ENCODE measurements at places on chromosomes 6 and 20.
A peak's percentile ranks its signal among the peaks of the same experiment; 100 is the strongest.

- DNase-seq, result no peak
These were observed 17.1 kb upstream of the HIVEP1 start for GRCh38 chr6:11994875-11995461.

- DNase-seq, result no peak
These were observed 174.5 kb upstream of the SNX9 start for GRCh38 chr6:157648561-157648960.

DNA sequence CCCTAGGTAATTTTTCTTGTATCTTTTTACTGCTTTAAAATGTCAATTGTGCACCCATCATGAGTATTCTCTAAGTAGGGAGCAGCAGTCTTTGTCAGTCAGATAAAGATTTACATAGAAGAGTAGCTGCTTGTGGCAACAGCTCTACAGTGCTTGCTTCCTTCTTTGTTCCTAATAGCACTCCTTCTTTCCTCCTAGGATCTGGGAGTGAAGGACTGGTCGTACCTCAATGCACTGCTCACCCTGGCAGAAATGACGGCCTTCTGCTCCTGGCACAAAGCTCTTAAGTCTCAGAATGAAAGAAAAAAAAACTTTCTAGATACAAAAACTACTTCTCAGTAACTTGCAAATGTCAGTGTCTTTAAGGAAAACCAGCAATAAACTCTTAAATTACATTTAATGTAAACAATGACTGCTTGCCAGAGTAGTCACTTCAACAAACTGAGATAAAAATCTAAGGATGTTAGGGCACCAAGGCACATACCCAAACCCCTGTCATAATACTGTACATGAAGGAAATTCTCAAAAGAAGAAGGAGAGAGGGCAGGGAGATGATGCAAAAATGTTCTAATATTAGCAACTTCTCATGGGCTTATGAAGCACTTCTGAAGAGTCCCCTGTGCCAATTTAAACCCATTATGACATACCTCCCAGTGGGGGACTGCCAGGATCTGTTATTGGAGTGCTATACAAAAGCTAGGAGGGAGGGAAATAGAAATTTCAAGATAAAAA is 34.0 kb downstream of the NCOA6 start:
- no peak for DNase-seq

DNA sequence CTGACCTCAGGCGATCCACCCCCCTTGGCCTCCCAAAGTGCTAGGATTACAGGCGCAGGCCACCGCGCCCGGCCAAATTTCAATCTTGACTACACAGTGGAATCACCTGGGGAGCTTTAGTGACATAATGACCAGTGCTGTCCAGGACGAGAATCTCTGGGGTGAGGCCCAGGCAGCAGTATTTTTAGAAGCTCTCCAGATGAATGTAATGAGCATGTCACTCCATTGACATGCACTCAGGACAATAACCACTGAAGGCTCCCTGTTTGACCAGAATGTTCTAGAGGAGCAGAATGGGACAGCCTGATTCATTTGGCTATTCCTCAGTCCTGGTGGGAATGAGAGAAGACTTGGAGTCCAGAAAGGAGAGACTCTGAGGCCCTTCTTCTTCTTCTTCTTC is 39.2 kb downstream of the SRSF3 start:
- no peak for DNase-seq

DNA sequence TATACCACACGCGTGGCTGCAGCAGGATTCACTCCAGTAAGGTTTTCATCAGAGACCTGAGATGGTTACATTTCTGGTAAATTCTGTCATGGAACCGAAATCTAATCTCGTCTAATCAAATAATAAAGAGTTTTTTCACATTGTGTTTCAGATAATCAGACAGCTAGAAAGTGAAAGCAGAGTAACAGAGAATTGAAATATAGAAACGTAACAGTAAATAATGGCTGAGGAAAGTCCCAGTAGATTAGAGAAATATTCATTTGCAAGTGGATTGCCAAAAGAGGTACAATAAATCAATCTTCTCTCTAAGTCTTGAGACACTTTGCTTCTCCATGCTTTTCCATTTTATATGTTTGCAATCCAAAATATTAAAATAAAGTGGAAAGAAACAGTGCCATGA is 42.4 kb downstream of the PKHD1 start:
- DNase-seq, result no peak

GRCh38 chr6:51654647-51655046 is 432.8 kb downstream of the PKHD1 start:
- DNase-seq, result no peak

GRCh38 chr6:25617997-25618396 is 34.0 kb upstream of the SCGN start:
- DNase-seq, result no peak

GRCh38 chr20:44552950-44553908 is 29.1 kb upstream of the PKIG start:
- no peak for DNase-seq

GRCh38 chr6:30712441-30712945 is 4.6 kb downstream of the MDC1 start:
- no peak for DNase-seq

DNA sequence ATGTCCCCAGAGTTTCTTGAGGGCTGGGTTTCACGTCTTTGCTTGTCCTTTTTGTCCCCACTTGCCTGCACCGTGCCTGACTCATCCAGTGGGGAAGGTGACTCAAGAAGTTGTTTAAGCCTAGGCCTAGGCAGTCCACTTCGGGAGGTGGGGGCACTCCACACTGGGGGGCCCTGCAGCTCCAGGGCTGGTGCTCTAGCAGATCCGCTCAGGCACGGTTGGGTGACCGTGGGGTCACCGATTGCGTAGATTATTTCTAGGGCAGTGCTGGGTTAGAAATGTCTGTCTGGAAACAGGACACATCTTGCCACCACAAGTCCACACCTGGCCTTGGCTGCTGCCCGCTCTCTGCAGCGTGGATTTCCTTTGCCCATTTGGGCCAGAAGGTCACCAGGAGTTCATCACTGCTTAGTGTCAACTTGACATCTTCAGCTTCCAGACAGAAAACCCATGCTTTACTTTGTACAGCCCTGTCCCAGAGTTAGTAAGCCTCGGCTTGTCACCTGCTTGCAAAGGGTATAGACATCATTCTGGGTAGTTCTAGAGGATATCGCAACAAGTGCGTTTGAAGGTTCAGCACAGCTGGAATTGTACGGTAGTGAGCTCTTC is 13.6 kb upstream of the C20orf144 start:
- no peak for DNase-seq

DNA sequence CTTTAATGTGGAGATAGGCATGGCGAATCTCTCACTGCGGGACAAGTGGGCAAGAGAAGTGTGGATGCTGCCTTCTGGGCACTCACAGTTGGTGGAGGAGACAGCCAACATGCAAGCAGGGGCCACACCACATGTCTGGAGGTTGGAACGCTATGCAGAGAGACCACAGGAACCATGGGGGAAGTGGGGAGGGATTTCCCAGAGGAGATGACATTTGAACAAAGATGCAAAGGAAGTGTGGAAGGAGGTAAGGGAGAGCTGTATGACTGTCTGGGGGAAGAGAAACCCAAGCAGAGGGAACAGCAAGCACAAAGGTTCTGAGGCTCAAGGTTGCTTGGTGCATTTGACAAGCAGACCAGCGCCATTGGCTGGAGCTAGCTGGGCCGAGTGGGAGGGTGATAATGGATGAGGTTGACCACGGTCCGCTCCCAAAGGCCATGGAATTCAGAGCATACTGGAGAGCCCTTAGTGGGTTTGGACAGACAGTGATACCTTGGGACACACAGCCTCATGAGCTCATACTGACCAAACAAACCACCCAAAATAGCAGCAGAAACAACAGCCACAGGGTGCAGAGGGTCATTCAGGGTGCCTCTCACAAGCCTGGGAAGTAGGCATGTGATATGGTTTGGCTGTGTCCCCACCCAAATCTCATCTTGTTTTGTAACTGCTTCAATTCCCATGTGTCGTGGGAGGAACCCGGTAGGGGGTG is 7.6 kb upstream of the FAM110A start:
- peak; percentile 14 for DNase-seq

DNA sequence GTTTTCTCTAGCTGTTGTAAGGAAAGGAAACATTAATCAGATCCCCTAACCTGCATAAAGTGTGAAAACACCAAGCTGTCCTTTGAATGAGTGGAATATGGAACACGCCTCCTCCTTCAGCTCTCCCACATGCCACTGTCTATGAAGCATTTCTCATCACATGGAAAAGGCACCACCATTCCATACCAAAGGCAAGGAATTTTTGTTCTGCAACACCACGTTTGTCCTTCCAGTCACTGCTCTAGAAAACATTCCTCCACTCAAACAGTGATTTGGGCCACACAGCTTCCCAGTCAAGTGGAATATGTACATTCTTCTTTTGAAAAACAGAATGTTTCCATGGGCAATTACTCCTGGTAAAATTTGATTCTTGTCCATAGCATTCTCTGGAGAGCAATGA is 120.1 kb downstream of the OPRM1 start:
- DNase-seq, result no peak

- DNase-seq, result no peak
These were observed 121.2 kb downstream of the DST start for GRCh38 chr6:56521454-56521853.

- no peak for DNase-seq
These were observed 166.5 kb upstream of the MYLIP start for GRCh38 chr6:15962449-15962764.

Data from CD4-positive, alpha-beta memory T cell (primary cell).